ENCODE measurements at places on chromosomes 6 and 20. TPM values are rescaled to one million over a fixed set of nuclear protein-coding genes. Genes with fewer than 3 reads are reported as not detected.

Gene NOP56
- 47.1 TPM for total RNA-seq

Gene CTAGE9
- not detected for total RNA-seq

GRCh38 chr20:5848711-5849505 is 98.7 kb downstream of the SHLD1 start:
- DNase-seq, result no peak

GRCh38 chr6:134936476-134936875 is 13.4 kb downstream of the ALDH8A1 start:
- DNase-seq, result no peak

DNA sequence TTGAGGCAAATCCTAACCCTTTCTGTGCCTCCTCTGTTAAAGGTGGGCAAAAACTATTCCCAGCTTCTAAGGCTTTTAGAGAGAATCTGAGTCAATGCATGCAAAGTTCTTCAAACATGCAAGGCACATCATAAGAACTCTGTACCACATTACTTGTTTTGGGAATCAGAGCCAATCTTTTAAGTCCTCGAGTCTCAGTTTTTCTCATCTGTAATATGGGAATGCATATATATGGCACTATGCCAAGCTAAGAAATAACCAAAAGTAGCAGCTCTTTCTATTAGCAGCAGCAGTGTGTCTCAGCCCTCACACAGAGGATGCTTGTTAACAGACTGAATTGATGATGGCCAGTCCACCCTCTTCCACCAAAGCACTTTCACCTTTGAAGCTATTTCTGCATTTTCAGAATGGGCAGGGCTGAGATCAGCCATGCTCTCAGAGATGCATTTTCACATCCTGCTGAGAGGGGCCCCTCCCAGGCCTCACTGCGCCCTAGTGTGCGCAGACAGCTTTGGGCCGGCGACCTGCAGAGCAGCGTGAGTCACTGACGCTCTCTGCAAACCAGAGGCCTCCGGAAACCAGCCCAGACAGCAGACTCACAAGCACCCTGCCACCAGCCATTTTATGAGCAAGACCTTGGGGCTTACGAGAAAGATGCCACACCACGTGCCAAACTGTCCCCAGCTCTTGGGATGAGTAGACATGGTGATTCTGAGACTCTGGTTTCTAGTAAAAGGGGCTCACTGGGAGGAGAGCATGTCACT is 138.0 kb downstream of the NFATC2 start:
- no peak for DNase-seq
